ENCODE measurements at places on chromosomes 11 and 22.
A peak's percentile ranks its signal among the peaks of the same experiment; 100 is the strongest.

GRCh38 chr22:27669798-27670599, 131.6 kb downstream of the MN1 start:
- ATAC-seq: no peak

DNA sequence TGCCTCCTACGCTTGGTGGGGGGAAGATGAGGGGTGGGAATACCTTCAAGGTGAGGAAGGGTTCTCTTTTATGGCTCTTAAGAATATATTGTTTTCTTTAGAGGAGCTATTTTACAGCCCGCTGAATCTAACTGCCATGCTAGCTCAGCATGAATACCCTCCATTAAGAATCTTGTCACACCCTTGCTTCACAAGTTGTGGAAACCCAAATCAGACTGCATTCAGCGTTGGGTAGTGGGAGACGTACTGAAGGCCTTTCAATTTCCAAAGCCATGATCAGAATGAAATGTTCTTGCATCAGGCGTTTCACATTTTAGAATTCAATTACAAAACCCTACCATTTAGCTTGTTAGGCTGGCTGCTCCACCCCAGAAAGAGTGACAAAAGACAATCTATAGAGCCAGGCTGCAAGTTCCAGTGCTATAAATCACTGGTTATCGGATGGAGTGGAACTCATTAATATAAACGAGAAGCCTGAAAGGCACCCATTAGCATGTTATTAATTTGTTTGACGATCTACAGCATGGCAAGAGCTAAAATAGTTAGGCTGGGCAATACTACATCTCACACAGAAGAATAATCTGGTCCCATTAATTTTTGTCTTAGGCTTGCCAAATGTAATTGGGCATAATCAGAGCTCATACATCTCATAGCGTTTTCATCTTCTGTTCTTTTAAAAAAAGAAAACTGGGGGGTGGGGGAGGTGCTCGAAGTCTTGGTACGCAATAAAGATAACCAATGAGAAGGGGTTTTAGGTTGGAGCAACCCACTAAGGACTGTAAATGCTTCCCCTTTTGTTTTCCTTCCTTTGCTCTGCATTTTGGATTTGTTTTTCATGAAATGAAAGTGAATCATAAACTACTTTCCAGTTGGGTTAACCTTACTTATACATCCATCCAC, 57.5 kb downstream of the ABTB2 start:
- ATAC-seq: no peak

DNA sequence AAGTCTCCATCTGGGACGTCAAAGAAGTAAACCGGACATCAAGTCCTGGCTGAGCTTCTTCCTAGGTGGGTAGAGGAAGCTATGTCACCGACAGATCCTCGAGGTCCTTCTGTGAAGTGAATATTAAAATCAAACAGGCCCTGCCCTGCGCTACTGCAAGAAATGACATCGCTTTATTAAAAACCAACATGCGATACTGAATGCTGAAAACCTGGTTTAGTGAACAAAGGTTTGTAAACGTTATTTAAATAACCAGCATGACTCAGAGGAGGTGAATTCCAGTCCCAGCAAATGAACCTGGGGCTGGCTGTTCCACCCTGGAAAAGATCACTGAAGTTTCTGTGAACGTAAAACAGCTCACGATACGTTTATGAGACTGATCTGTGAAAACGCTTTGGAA, 645 bp downstream of the RTCB start:
- ATAC-seq: no peak

GRCh38 chr11:10298342-10298741, 4.3 kb upstream of the SBF2 start:
- ATAC-seq: peak; percentile 93

DNA sequence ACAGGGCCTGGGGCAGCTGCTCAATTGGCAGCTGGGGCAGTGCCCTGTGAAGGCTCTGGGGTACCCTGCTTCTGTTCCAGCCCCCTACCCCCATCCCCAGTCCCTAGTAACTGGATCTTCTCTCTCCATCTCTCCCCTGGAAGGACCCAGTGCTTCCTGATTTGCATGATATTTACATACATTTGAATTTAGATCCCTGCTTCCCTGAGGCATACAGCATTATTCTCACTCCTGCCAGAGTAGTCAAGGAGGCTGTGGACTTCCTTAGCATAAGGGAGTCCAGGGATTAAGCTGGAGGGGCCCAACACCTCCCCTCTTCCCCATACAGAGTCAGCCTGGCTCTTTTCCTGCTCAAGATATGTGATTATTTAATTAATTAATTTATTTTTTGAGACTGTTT, 24.7 kb downstream of the TEF start:
- no peak for ATAC-seq

DNA sequence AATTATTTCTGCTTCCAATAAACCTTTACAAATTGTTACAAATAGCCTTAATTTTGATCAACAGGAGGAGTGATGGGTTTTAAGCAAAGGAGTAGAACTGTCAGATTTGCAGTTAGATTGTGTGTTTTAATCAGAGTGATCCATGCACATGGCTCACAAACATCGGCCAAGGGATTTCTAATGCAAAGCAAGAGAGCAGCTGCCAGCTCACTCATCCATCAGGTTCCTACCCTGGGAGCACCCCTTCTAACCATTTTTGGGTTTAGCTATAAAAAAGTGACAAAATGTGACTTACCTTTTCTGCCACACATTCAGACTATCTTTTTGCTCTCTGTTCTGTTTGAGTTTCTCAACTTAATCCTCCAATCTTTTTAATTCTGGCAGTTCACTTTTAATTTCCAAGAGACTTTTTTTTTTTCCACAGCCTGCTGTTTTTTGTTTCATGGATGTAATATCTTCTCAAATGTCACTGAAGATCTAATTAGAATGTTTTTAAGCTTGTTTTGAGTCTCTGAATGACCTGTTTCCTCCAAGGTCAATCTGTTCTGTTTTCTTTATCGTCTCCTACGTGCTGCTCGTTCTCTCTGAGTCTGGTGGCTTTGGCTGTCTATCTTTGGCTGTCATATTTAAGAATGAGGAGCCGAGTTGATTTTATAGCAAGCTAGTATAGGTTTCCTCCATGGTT, 6.0 kb downstream of the IZUMO1R start:
- ATAC-seq: no peak
